Adrenal gland (tissue), 19 donors: ENCODE measurements at places on chromosomes 4 and X. TPM values are rescaled to one million over a fixed set of nuclear protein-coding genes. Genes with fewer than 3 reads are reported as not detected.

DNA sequence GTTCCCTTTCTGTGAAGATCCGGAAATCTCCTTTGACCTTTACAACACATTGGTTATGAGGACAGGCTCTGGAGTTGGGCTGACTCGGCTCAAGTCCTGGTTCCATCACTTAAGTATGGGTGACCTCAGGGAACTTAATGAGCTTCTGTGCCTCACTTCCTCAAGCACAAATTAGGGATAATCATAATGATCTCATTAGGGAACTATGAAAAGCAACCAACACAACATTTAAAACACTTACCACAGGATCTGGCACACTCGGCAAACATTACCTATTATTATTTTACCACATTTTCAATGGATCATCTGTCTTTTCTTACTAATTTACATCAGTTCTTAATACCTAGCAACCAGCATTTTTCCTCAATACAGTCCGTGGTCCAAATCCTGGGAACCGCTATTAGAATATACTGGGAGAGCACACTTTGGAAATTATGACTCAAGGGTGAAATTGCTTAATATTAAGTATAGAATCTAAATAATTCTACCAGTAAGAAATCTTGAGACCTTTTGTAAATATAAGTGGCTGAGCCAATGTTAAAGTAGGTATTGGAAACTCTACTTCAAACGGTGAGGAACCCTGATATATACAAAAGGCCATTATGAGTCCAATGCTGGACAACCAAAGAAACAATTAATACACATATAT lies 19.6 kb downstream of the ADGRA3 start:
- peaks cover 3% of the 10 kb centered on the region for H3K4me1 ChIP-seq
- no peak for DNase-seq
- H3K36me3 ChIP-seq = no peaks in the 10 kb centered on the region
- no peak overlapping the region for H3K27ac ChIP-seq
- no peak overlapping the region for H3K4me3 ChIP-seq

- no peaks in the 10 kb centered on the region for H3K4me1 ChIP-seq
- no peak overlapping the region for H3K27ac ChIP-seq
- H3K36me3 ChIP-seq = no peaks in the 10 kb centered on the region
- no peaks in the 10 kb centered on the region for H3K27me3 ChIP-seq
- DNase-seq = no peak
Measured at GRCh38 chr4:177391953-177392352, 50.3 kb downstream of the AGA start.

- H3K36me3 ChIP-seq = no peaks in the 10 kb centered on the region
- no peak overlapping the region for H3K27ac ChIP-seq
- no peaks in the 10 kb centered on the region for H3K27me3 ChIP-seq
- DNase-seq = no peak
Measured at GRCh38 chr4:187475901-187476300, 519.7 kb upstream of the ZFP42 start.

The DMRTC1 gene
- polyA plus RNA-seq = 0.46 TPM

- peaks cover 6% of the 10 kb centered on the region for H3K4me1 ChIP-seq
- no peak overlapping the region for H3K4me3 ChIP-seq
- H3K27me3 ChIP-seq = no peaks in the 10 kb centered on the region
Measured at GRCh38 chrX:154761977-154762536, 607 bp upstream of the DKC1 start.

The ADGRL3 gene
- polyA plus RNA-seq = 2.4 TPM

The SORBS2 gene
- polyA plus RNA-seq = 129 TPM

GRCh38 chrX:30060718-30061117 lies 154.6 kb upstream of the MAGEB2 start:
- peaks cover 9% of the 10 kb centered on the region for H3K27me3 ChIP-seq
- no peak for DNase-seq
- no peak overlapping the region for H3K4me3 ChIP-seq
- no peak overlapping the region for H3K27ac ChIP-seq

DNA sequence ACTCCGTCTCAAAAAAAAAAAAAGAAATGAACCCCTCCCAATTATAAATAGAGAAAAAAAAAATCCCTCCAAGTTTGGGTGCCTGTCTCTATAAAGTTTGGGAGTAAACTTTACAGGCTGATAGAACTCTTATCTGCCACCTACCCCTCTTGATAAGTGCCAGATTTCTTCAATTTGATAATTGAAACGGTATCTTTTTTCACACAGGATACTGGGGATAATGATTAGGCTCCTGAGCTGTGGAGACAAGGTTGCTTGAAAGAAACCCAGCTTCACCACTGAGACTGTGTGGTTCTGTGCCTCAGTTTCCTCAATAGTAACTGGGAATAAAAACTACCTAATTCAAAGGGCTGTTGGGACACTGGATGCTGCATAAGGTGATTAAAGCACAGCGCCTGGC lies 606 bp downstream of the EFHC2 start:
- H3K4me1 ChIP-seq = no peaks in the 10 kb centered on the region
- H3K36me3 ChIP-seq = no peaks in the 10 kb centered on the region
- H3K4me3 ChIP-seq = no peak overlapping the region
- no peak overlapping the region for H3K27ac ChIP-seq
- peaks cover 25% of the 10 kb centered on the region for H3K27me3 ChIP-seq

The CFAP299 gene
- polyA plus RNA-seq = not detected

DNA sequence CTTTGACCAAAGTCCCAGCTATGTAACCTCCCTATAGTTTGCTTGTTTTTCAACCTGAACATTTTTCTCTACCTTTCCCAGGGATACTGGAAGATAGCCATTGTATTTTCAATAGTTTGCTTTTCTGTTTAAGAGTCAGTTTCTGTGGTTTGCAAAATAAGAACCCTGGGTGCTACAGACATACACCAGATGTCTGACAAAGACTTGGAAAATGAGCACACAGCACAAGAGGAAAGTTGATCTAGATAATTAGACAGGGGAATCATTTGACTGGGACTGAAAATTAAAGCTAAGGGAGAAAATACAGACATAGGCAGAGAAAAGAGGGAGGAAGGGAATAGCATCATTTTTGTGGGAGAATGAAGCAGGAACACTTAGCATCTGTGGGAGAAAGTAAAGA lies 218.3 kb upstream of the CNKSR2 start:
- no peak overlapping the region for H3K27ac ChIP-seq
- no peaks in the 10 kb centered on the region for H3K4me1 ChIP-seq
- DNase-seq = no peak
- no peak overlapping the region for H3K4me3 ChIP-seq
- H3K36me3 ChIP-seq = no peaks in the 10 kb centered on the region

The RPS6KA6 gene
- 2.1 TPM for polyA plus RNA-seq

The CFAP99 gene
- 2.1 TPM for polyA plus RNA-seq

The XG gene
- not detected for polyA plus RNA-seq

- DNase-seq = no peak
- no peaks in the 10 kb centered on the region for H3K36me3 ChIP-seq
- no peaks in the 10 kb centered on the region for H3K4me1 ChIP-seq
- H3K4me3 ChIP-seq = no peak overlapping the region
- H3K27ac ChIP-seq = no peak overlapping the region
Measured at GRCh38 chr4:188812644-188813043, 673.4 kb downstream of the TRIML1 start.

- no peaks in the 10 kb centered on the region for H3K27me3 ChIP-seq
- H3K4me3 ChIP-seq = no peak overlapping the region
- no peak overlapping the region for H3K27ac ChIP-seq
- H3K36me3 ChIP-seq = no peaks in the 10 kb centered on the region
- DNase-seq = no peak
- H3K4me1 ChIP-seq = peaks cover 6% of the 10 kb centered on the region
Measured at GRCh38 chr4:47536966-47537365, 51.9 kb downstream of the ATP10D start.

The MTTP gene
- polyA plus RNA-seq = 0.16 TPM

- H3K4me1 ChIP-seq = no peaks in the 10 kb centered on the region
- H3K27ac ChIP-seq = no peak overlapping the region
- peaks cover 15% of the 10 kb centered on the region for H3K27me3 ChIP-seq
- H3K36me3 ChIP-seq = no peaks in the 10 kb centered on the region
Measured at GRCh38 chrX:68923147-68923546, 94.3 kb downstream of the EFNB1 start.

GRCh38 chrX:118740276-118740889 lies 13.0 kb downstream of the IL13RA1 start:
- no peak overlapping the region for H3K27ac ChIP-seq
- peaks cover 7% of the 10 kb centered on the region for H3K27me3 ChIP-seq
- H3K36me3 ChIP-seq = no peaks in the 10 kb centered on the region
- H3K4me3 ChIP-seq = no peak overlapping the region
- no peak for DNase-seq
